ENCODE measurements at places on chromosomes 16 and 17. TPM values are rescaled to one million over a fixed set of nuclear protein-coding genes. Genes with fewer than 3 reads are reported as not detected.

SLC12A3 gene
- not detected for total RNA-seq

NOS2 gene
- not detected for total RNA-seq

HASPIN gene
- 16.6 TPM for total RNA-seq

ADPRM gene
- total RNA-seq = 10.0 TPM

TRPV3 gene
- total RNA-seq = 0.49 TPM

KRT33A gene
- not detected for total RNA-seq

G6PC1 gene
- total RNA-seq = not detected

TRIM72 gene
- total RNA-seq = not detected

CTRB1 gene
- not detected for total RNA-seq

- no peak for DNase-seq
Measured at GRCh38 chr16:75293772-75294171, 42.3 kb upstream of the BCAR1 start.

GRCh38 chr17:17812211-17813054 lies 24.4 kb downstream of the SREBF1 start:
- peak; percentile 56 for DNase-seq

DNA sequence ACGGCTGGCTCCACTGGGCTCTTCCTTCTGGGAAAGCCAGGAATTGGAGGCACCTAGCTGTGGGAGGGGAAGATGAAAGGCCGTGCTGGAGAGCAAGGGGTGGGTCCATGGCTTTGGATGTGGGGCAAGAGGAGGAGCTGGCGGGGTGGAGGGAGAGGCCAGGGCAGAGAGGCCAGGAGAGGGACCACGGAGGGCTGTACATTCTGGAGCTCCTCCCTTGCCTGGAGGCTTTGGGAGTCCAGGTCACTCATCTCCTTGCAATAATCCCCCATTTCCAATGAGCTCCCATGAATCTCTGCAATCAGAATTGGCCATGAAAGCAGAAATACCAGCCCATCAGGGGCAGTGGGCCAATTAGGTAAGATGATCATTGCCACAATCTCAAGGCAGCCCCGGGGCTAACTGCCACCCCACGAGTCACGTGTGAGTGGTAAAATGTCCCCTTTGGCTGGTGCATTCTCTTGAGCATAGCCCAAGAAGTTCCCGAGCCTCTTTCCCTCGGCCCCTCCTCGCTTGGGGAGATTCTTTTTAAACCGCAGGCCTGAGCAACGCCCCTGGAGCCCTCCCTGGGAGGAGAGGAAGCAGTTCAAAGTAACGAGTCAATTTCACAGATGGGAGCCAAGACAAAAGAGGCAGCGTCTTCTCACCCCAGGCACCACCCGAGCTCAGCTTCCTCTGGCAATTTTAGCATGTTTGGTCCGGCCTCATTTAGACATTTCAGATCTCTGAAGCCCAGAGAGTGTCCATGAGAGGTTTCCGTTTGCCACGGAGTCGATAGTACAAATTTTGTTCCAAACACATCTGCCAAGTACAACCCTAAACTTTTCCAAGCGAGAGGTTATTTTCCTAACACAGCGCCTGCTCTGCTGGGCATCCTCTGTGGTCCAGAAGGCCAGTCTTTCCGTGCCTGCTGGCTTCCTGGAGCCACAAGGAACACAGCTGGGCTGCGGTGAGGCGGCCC lies 13.4 kb downstream of the RTN4RL1 start:
- no peak for DNase-seq

GRCh38 chr17:219696-220095 lies 38.2 kb upstream of the DOC2B start:
- no peak for DNase-seq

DNA sequence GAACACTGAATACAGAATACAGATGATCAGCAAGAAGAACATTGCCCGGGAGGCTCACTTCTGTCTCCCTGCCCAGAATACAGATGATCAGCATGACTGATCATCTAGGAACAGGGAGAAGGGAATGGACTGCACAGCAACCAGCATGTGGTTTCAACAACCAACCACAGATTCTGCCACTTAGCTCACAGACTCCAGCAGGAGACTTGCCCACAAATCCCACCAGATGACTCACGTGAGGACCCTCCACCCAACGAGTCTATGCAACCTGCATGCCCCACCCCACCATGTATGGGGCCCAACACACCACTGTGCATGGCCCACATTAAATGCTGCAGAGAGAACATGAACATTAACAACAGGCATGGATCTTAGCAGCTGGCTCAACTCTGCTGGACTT lies 36.1 kb upstream of the ALOX12 start:
- no peak for DNase-seq

GRCh38 chr17:74305865-74306654 lies 20.0 kb upstream of the KIF19 start:
- DNase-seq = no peak

GRCh38 chr16:84153660-84154214 lies 8.6 kb downstream of the DNAAF1 start:
- no peak for DNase-seq

DNA sequence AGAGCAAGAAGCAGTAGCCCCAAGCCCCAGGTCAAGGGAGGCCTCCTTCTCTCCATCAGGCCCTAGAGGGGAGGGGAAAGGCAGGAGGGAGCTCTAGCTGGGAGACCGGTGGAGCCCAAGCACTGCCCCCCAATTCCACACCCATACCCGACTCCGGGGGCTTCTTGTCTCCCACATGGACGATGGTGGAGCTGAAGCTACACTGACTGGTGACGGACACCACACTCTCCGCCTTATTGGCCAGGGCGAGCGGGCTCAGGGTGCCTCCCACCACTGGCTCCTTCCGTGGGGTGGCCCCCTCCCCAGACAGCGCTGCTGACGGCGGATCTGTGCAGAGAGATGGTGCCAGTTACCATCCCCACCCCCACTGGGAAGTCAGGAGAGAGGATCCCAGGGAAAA lies 6.4 kb downstream of the PER1 start:
- DNase-seq = no peak

- DNase-seq = no peak
Measured at GRCh38 chr17:10177913-10178505, 20.4 kb downstream of the GAS7 start.

- DNase-seq = no peak
Measured at GRCh38 chr16:67425580-67425979, 5.3 kb upstream of the HSD11B2 start.

GRCh38 chr16:67040166-67040565 lies 11.2 kb downstream of the CBFB start:
- DNase-seq = no peak

DNA sequence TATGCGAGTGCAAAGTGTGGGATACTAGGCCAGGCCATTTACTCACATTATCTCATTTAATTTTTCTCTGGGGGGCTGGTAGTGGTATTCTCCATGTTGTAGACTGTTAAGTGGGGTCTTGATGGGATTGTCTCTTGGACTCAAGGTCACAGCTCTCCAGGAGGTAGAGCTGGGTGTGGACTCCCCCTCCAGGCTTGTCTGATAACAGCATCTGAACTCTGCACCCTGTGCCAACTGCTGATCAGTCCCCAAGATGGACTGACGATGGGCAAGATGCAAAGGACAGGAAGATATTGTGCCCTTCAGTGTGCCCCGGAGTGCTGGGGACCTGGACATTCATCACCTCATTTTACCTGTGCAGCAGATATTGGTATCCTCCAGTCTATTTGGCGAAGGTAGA lies 147.8 kb downstream of the MSI2 start:
- no peak for DNase-seq

GRCh38 chr17:34307110-34307509 lies 12.1 kb upstream of the CCL8 start:
- DNase-seq = no peak

GRCh38 chr16:566475-567372 lies at the start of gene NHLRC4:
NHLRC4 (plus strand) TSS chr16:567005; CDS start chr16:568048, 1,043 bp downstream.
- DNase-seq = peak; percentile 47

DNA sequence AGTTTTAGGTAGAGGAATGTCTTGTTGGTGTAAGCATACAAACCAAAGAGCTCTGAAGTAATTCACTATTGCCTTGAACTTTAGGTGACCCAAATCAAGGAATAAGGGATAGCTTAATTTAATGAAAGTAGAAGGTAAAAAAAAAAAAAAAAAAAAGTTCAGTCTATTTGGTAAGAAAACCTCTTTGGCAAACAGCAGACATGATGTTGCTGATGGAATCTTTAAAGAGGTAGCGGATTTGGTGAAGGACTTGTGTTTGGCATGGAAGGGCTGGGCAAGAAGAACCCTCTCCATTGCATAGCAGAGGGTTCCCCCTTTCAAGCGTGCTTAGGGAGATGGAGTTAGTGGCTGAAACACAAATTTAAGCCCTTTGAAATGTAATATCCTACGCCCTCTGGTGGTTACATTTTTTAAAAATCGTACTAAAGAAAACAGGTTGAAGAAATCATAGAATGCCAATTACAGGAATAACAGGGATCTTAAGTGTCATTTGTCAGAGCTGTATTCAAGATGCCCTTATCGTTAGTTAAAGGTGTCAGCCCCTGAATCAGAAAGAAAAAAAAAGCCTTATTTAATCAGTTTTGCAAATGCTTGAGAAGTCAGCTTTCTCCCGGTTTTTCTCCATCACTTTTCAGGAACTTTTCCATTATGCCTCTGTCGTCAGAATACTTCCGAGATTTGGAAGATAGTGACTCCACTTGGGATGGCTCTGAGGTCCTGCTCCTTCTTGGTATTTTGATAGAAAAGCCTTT lies 383.1 kb downstream of the KCNJ2 start:
- no peak for DNase-seq

- no peak for DNase-seq
Measured at GRCh38 chr16:88839026-88839529, 17.7 kb downstream of the GALNS start.

GRCh38 chr16:12239226-12239625 lies 262.7 kb downstream of the SNX29 start:
- no peak for DNase-seq

DNA sequence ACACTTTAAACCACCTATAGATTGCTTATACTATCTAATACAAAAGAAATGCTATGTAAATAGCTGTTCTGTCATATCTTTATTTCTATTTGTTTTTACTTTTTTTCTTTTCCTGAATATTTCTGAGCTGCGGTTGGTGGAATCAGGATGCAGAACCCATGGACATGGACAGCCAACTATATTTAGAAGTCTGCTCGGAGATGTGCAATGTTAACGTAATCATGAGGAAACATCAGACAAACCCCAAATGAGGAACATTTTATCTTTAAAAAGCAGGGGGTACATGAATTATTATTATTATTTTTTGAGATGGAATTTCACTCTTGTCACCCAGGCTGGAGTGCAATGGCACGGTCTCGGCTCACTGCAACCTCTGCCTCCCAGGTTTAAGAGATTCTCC lies 31.4 kb upstream of the GHDC start:
- no peak for DNase-seq

GRCh38 chr17:65487990-65488389 lies 73.5 kb downstream of the AXIN2 start:
- DNase-seq = no peak

- DNase-seq = no peak
Measured at GRCh38 chr17:41772218-41772585, 14.3 kb downstream of the JUP start.

- DNase-seq = no peak
Measured at GRCh38 chr17:27669136-27669535, 38.1 kb downstream of the LGALS9 start.

GRCh38 chr16:55444754-55445485 lies 34.1 kb upstream of the MMP2 start:
- no peak for DNase-seq

- DNase-seq = no peak
Measured at GRCh38 chr16:85239239-85239638, 127.0 kb upstream of the CIBAR2 start.

- no peak for DNase-seq
Measured at GRCh38 chr16:73076324-73076810, 28.4 kb upstream of the ZFHX3 start.

DNA sequence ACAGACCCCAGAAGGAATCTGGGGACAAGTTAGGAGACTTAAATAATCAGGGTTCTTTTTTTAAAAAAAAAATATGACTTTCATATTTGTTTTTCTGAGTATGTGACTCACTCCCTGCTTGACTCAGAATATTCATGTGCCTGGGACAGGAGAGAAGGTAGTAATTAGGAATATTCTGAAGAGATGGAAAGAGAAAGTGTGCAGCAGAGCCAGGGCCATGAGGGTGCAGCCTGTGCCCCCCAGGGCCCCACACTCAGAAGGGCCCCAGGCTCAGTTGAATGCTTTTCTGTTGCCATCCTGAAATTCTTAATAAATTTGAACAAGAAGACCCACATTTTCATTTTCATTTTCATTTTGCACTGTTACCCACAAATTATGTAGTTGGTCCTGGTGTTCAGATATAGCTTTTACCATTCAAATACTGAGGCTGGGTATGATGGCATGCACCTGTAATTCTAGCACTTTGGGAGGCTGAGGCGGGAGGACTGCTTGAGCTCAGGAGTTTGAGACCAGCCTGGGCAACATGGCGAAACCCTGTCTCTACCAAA lies 11.5 kb upstream of the LONP2 start:
- DNase-seq = no peak

DNA sequence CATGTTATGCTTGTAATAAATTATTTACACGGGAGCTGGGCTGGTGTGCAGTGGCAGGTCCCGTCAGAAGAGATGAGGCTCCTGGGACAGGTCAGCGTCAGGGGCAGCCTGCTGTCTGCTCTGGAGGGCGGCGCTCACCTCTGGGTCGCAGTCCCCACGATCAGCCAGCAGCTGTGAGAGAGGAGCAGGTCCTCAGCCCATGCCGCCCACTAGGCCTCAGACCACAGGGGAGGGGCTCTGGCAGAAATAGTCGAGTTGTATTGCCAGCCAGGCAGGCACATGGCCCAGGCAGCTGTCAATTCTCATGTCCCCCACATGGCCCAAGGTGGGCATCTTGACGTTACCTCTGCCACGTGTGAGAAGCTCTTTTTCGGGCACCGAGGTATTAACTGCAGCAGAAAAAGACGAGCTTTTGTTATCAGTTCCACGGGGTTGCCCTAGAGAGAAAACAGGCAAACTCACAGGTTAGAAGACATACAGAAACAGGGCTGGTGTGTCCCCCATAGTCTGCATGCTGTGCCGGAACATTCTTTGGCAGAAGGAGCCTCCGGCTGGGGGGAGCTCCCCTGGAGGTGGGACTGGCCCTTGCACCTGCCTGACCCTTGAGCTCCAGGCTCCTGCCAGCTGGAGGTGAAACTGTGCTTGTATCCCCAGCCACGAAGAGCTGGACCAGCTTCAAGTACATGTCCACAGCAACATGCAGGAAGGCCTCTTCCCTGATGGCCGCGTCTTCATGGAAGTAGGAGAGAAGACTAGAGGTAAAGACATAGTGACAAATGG lies 17.4 kb downstream of the ZNF276 start:
- no peak for DNase-seq

- DNase-seq = no peak
Measured at GRCh38 chr17:39183045-39183444, 14.4 kb downstream of the CACNB1 start.

GRCh38 chr17:81396278-81396721 lies 1.0 kb downstream of the BAHCC1 start:
- no peak for DNase-seq
